Astrocyte (in vitro differentiated cells and primary cell): ENCODE measurements at places on chromosomes 16 and 17. TPM values are rescaled to one million over a fixed set of nuclear protein-coding genes. Genes with fewer than 3 reads are reported as not detected.
A peak's percentile ranks its signal among the peaks of the same experiment; 100 is the strongest.

Gene DUSP3
- 63.3 and 71.6 TPM in 2 replicates for total RNA-seq

Gene LYRM1
- 23.0 and 24.1 TPM in 2 replicates for total RNA-seq

Gene LGALS9B
- not detected in 2 replicates for total RNA-seq

DNA sequence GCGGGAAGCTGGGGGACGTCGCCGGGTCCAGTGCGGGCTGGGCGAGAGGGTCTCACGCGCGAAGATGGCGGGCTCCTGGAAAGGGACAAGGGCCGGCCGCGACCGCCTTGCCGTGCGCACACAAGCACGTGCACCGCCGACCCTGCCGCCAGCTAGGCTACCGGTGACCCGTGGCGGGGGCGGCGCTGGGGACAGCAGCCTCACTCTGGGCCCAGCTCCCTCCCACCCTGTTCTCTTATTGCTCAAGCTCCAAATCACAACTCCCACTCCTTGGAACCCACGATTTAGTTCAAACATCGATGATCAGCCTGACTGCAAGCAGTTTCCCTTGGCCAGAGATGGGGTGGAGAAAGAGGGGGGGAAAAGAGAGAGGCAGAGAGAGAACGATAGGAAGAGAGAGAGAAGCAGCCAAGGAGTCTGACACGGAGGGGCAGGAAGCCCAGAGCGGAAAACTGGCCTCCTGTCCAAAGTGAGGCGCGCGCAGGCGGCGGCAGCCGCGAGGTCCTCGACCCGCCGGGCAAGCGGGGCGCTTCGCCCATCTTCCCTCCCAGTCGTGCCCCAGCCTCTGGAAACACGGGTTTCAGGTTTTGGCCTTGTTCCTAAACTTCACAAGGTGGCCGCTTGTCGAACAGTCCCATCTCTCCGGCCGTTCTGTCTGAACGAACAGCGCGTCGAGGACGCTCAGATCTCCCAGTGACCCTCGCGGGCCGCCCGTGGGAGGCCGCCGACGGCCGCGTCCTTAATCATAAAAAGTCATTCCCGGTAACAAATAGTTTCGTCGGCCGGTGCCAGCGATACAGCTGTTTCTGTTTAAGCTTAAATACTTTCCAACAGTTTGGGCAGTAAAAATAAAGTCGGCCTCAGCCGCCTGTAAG lies 1.7 kb upstream of the CBX8 start:
- peaks cover 39% of the 10 kb centered on the region for H3K4me1 ChIP-seq
- H3K27me3 ChIP-seq: peaks cover 56% of the 10 kb centered on the region
- H3K27ac ChIP-seq: no peak overlapping the region
- H3K4me3 ChIP-seq: peak overlapping the region; percentile 5

GRCh38 chr17:75589919-75590303 lies 2.3 kb downstream of the MYO15B start:
- peaks cover 14% of the 10 kb centered on the region for H3K27me3 ChIP-seq
- H3K4me1 ChIP-seq: no peaks in the 10 kb centered on the region
- DNase-seq: no peak
- H3K36me3 ChIP-seq: no peaks in the 10 kb centered on the region
- no peak overlapping the region for H3K4me3 ChIP-seq

DNA sequence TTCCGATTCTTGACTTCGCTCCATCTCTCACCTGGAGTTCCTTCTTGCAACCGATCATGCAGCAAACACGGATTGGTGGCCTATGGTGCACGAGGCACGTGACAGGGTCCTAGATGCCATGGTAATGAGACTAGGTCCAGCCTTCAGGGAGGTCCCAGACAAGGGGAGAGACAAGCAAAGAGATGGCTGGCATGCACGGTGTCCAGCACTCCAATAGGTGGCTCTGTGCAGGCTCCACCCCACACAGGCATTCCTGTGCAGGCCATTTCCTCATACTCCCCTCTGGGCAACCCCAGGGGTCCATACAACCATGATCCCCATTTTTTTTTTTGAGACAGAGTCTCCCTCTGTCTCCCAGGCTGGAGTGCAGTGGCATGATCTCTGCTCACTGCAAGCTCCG lies 31.3 kb downstream of the WNT9B start:
- H3K36me3 ChIP-seq: no peaks in the 10 kb centered on the region
- no peak overlapping the region for H3K4me3 ChIP-seq
- no peak overlapping the region for H3K27ac ChIP-seq
- no peak for DNase-seq

- H3K36me3 ChIP-seq: no peaks in the 10 kb centered on the region
- H3K27ac ChIP-seq: no peak overlapping the region
- H3K27me3 ChIP-seq: no peaks in the 10 kb centered on the region
Observed at GRCh38 chr17:39757931-39758873, 20.5 kb downstream of the GRB7 start.

DNA sequence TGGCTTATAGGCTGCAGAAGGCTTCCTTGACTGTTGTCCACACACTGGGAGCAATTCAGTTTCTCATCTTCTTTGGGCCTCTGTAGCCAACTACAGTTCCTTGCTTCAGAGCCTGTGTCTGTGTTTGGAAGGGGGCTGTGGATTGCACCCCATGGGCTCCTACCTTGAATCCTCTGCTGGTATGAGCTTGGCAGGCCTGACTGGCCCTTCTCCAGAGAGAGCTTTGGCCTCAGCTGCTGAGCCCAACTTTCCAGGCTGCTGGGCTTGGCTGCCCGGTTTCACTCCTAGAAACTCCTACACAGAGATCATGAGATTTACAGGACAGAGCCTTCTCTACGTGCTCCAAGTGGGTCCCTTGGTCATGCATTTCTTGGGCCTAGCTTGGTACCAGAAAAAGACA lies 354.4 kb downstream of the SNX29 start:
- no peaks in the 10 kb centered on the region for H3K4me1 ChIP-seq
- no peaks in the 10 kb centered on the region for H3K36me3 ChIP-seq
- no peaks in the 10 kb centered on the region for H3K27me3 ChIP-seq
- no peak overlapping the region for H3K4me3 ChIP-seq
